ENCODE measurements at places on chromosomes 4 and X. TPM values are rescaled to one million over a fixed set of nuclear protein-coding genes. Genes with fewer than 3 reads are reported as not detected.

The AMTN gene
- 142 TPM for total RNA-seq

The DRD5 gene
- not detected for total RNA-seq

The COL4A5 gene
- total RNA-seq, result 39.4 TPM

The PAGE5 gene
- 37.9 TPM for total RNA-seq

The CXorf49 gene
- not detected for total RNA-seq

The TRIM75 gene
- total RNA-seq, result not detected

The GUCY1A1 gene
- total RNA-seq, result 3.1 TPM

The CT55 gene
- 0.87 TPM for total RNA-seq

The SH3TC1 gene
- total RNA-seq, result 2.2 TPM

The WWC2 gene
- 10.9 TPM for total RNA-seq

The RS1 gene
- not detected for total RNA-seq

The S100P gene
- 0.21 TPM for total RNA-seq

The RIBC1 gene
- 0.70 TPM for total RNA-seq

The PHKA1 gene
- 8.6 TPM for total RNA-seq

The PPP2R3B gene
- 12.6 TPM for total RNA-seq

The PRMT9 gene
- 10.5 TPM for total RNA-seq

The BEX1 gene
- total RNA-seq, result 53.5 TPM

The PPP1R2C gene
- total RNA-seq, result not detected

The PPEF1 gene
- 0.72 TPM for total RNA-seq

The FAM47A gene
- not detected for total RNA-seq

The DNAAF6 gene
- total RNA-seq, result not detected

The C4orf54 gene
- not detected for total RNA-seq

The OFD1 gene
- 14.7 TPM for total RNA-seq

The MAMLD1 gene
- total RNA-seq, result 1.6 TPM

The SMIM31 gene
- 0.04 TPM for total RNA-seq

The GNRHR gene
- not detected for total RNA-seq

The CCNG2 gene
- total RNA-seq, result 21.3 TPM

The YIPF6 gene
- 23.2 TPM for total RNA-seq

The CT45A10 gene
- not detected for total RNA-seq

The FRMPD3 gene
- 0.02 TPM for total RNA-seq

The MTM1 gene
- total RNA-seq, result 6.3 TPM

The PRDM8 gene
- total RNA-seq, result 0.12 TPM

The PPID gene
- total RNA-seq, result 41.6 TPM

Measured in H4 (cell line).